Right lobe of liver (tissue), 6 donors: ENCODE measurements at places on chromosomes 1 and 21.

- DNase-seq, result no peak
Measured at GRCh38 chr1:66446261-66447001, 87.5 kb upstream of the SGIP1 start.

GRCh38 chr1:226884116-226884625, 13.8 kb downstream of the PSEN2 start:
- DNase-seq, result no peak

DNA sequence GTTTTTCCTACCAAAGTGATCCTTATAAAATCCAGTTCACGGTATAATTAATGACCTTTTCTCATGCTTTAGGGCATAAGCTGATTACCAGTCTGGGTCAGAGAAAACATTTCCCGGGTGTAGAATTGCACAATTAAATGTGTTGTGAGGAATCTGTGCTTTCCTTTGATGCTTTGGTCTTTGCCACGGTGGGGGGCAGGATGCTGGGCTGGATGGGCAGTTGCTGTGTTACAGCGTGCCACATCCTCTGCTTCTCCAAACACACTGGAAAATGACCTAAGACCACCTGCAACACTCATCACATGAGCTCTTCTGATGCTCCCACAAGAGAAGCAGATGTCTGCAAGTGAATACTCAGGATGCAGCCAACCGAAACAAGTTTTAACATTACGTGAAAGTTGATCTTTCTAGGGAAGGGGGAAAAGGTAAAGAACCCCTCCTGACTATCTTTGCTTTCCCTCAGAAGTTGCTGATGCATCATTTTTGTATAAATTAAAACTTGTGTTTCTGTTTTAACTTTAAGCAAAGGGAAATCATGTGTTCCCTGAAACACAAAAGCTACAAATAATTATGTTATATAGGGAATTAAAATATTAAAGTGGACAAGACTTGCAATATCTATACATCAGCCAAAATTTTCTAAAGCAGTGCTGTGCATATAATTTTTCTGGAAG, 515.3 kb upstream of the NR5A2 start:
- DNase-seq, result no peak

DNA sequence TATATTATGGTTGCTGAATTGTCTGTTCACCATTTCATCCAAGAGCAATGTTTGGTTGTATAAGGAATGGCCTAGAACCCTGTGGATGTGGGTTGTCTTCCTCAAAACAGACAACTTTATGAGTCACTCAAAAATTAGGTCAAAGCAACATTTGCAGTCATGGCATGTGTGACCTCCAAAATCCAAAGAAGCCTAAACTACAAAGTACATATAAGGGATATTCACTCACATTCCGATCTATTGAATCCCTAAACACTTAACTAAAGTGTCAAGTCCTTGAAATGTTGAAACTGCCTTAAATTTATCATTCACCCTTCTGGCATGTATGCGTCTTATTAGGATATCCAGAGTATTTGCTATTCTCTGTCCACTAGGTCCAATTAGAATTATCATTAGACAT, 491.5 kb downstream of the NUF2 start:
- DNase-seq, result no peak

GRCh38 chr1:229397762-229398161, 36.1 kb downstream of the ACTA1 start:
- DNase-seq, result no peak
